ENCODE measurements at places on chromosomes 4 and X.

- DNase-seq = no peak
These were observed 28.2 kb upstream of the PPP2R2C start for GRCh38 chr4:6500481-6501140.

DNA sequence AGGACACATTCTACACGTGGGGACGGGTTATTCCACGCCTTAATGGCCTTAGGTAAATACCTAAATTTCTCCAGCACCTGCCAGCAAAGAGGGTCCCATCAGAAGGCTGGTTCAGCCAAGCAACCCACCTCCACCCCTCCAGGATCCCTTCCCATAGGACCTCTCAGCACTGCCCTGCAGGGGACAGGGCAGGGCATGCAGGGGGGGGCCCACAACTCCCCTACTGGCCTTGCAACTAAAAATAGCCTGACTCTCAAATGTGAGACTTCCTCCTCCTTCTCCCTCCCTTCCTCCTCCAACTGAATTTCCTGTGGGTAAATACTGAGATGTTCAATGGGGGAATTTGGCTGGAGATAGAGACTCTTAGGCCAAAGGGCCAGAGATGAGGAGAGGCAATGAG is 6.3 kb downstream of the LAS1L start:
- DNase-seq = no peak

DNA sequence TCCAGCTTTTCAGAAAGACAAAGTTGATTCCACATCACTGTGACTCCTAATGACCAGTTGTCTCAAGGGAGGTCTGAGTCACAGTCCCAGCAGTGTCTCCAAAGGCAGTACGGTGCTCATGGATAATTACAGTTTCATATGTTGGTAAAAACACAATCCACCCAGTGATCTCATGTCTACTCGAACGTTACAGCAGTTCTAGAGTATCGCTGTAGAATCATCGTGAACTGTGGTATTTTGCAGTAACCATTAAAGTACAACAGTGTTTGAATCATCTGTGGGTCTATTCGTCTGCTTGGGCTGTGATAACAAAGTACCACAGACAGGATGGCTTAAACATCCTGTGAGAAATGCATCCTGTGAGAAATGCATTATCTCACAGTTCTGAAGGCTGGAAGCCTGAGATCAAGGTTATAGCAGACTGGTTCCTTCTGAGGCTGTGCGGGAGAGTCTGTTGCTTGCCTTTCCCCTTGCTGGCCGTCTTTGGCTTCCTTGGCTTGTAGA is 121.1 kb upstream of the SORBS2 start:
- DNase-seq = no peak

GRCh38 chr4:7973545-7973981 is 33.9 kb upstream of the AFAP1 start:
- DNase-seq = no peak

- peak; percentile 19 for DNase-seq
These were observed 10.2 kb downstream of the CD40LG start for GRCh38 chrX:136658151-136658550.

GRCh38 chr4:77194989-77195388 is 38.0 kb downstream of the CCNG2 start:
- no peak for DNase-seq

Data from activated CD8-positive, alpha-beta memory T cell treated with anti-CD3 and anti-CD28 coated beads, Interleukin-2, amount 50 U/mL, for 4 hours (primary cell).